ENCODE measurements at places on chromosomes 6 and 20. TPM values are rescaled to one million over a fixed set of nuclear protein-coding genes. Genes with fewer than 3 reads are reported as not detected.

CENPW gene
- total RNA-seq = not detected

SRSF12 gene
- total RNA-seq = under 0.01 TPM

HRH3 gene
- not detected for total RNA-seq

SNAP25 gene
- total RNA-seq = 0.22 TPM

EYS gene
- total RNA-seq = 4.5 TPM

- H3K36me3 ChIP-seq = peaks cover 8% of the 10 kb centered on the region
- no peaks in the 10 kb centered on the region for H3K27me3 ChIP-seq
- H3K27ac ChIP-seq = peak overlapping the region; percentile 99
- H3K4me3 ChIP-seq = no peak overlapping the region
- DNase-seq = no peak
Measured at GRCh38 chr6:36592221-36592655, 1.9 kb upstream of the SRSF3 start.

GRCh38 chr20:7003598-7003997 is 236.1 kb downstream of the BMP2 start:
- no peaks in the 10 kb centered on the region for H3K4me1 ChIP-seq
- H3K4me3 ChIP-seq = no peak overlapping the region
- no peak for DNase-seq
- no peaks in the 10 kb centered on the region for H3K36me3 ChIP-seq
- no peak overlapping the region for H3K27ac ChIP-seq
- no peaks in the 10 kb centered on the region for H3K27me3 ChIP-seq

- DNase-seq = no peak
- H3K4me1 ChIP-seq = no peaks in the 10 kb centered on the region
- no peaks in the 10 kb centered on the region for H3K36me3 ChIP-seq
- H3K4me3 ChIP-seq = peak within 1 kb of the TSS; percentile 20
Measured at GRCh38 chr20:19212469-19212815, at the start of gene SLC24A3. SLC24A3 (plus strand) TSS chr20:19212642.

DNA sequence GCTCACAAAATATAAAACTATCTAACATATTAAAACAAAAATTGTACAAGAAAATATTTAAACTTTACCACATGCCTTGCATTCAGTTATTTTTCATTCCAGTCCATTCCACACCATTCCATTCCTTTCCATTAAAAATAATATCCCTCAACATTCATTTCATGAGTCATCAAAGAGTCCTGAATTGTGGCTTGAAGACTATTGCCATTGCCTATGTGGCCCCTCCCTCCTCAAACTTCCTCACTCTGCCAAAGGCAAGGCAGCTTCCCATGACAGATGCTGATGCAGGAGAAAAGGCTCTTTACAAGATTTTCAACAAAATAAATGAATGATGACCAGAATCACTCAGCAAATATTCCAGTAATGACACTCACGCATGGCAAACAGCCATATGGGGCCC is 31.7 kb downstream of the IL20RA start:
- no peak overlapping the region for H3K4me3 ChIP-seq
- H3K4me1 ChIP-seq = no peaks in the 10 kb centered on the region
- peaks cover 7% of the 10 kb centered on the region for H3K27me3 ChIP-seq
- no peaks in the 10 kb centered on the region for H3K36me3 ChIP-seq

DNA sequence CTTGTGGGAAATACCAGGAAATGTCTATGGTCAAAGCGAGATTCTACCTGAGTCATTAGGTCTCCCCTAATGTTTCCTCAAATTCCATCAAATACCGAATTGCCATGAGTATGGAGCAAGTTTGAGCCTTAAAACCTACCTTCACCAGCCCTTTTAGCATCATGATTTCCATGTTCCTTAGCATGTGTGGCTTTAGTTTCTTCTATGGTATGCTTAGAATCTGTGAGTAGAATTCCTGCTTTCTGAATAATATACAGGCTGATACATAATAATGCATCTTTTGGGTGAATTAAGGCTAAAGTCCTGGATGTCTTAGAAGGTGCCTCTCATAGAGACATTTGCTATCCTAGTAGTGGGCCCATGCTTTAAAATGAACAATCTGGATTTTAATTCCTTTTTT is 32.0 kb downstream of the TSPYL4 start:
- H3K4me1 ChIP-seq = no peaks in the 10 kb centered on the region
- peaks cover 9% of the 10 kb centered on the region for H3K36me3 ChIP-seq
- no peak overlapping the region for H3K27ac ChIP-seq

GRCh38 chr20:53907968-53908751 is 162.2 kb downstream of the BCAS1 start:
- no peak overlapping the region for H3K4me3 ChIP-seq
- H3K4me1 ChIP-seq = no peaks in the 10 kb centered on the region
- no peaks in the 10 kb centered on the region for H3K27me3 ChIP-seq
- H3K36me3 ChIP-seq = no peaks in the 10 kb centered on the region

DNA sequence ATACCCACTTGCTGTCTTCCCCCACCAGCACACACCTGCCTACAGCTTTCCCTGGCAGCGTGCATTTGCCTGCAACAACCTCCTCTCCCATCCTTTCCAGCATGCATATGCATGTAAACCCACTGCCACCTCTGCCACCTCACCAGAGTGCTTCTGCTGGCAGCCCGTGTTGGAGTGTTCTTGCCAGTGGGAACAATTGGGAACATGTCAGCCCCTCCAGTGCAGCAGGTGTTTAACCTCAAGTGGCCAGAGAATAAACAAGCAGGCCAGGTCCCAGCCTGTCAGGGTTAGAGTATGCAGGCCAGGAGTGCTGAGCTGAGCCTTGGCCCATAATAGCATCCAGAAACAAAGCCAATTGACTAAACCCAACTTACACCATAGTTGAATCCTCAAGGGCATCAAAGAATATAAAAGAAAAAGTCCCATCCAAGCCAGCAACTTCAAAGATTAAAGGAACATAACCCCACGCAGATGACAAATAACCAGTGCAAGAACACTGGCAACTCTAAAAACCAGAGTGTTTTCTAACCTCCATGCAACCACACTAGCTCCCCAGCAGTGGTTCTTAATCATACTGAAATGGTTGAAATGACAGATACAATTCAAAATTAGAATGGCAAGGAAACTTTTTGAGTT is 1212.1 kb upstream of the CITED2 start:
- no peak overlapping the region for H3K27ac ChIP-seq
- H3K4me1 ChIP-seq = no peaks in the 10 kb centered on the region
- H3K36me3 ChIP-seq = no peaks in the 10 kb centered on the region
- no peak overlapping the region for H3K4me3 ChIP-seq
- no peak for DNase-seq

DNA sequence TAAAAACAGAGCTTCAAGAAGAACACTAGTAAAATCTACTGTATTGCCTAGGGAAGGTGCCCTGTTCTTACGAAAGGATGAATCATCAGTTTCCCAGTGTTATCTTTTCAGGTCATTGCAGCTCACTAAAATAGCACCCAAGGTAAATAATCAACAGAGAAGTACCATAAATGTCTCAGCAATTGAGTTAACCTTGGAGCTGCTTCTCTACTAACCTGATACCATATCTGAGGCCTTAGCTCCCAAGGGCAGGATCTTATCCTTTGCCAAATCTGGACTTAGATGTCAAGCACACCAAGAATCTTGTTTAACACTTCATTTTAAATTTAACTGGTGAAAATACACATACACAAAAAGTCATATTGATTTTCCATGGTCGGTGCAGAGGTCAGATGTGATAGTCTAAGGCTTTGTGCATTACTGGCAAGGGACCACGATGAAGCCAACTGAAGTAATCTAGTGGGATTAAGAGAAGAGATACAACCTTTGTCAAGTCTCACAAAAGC is 81.5 kb downstream of the EDN1 start:
- H3K4me3 ChIP-seq = no peak overlapping the region
- H3K27ac ChIP-seq = no peak overlapping the region
- H3K4me1 ChIP-seq = no peaks in the 10 kb centered on the region
- no peaks in the 10 kb centered on the region for H3K27me3 ChIP-seq
- DNase-seq = no peak

GRCh38 chr20:58424218-58424969 is 35.4 kb downstream of the VAPB start:
- DNase-seq = no peak
- H3K4me1 ChIP-seq = peaks cover 8% of the 10 kb centered on the region
- H3K36me3 ChIP-seq = no peaks in the 10 kb centered on the region
- no peak overlapping the region for H3K4me3 ChIP-seq

- no peak overlapping the region for H3K4me3 ChIP-seq
- DNase-seq = no peak
- H3K36me3 ChIP-seq = no peaks in the 10 kb centered on the region
- no peaks in the 10 kb centered on the region for H3K4me1 ChIP-seq
Measured at GRCh38 chr6:18501663-18502013, 114.5 kb downstream of the RNF144B start.

DNA sequence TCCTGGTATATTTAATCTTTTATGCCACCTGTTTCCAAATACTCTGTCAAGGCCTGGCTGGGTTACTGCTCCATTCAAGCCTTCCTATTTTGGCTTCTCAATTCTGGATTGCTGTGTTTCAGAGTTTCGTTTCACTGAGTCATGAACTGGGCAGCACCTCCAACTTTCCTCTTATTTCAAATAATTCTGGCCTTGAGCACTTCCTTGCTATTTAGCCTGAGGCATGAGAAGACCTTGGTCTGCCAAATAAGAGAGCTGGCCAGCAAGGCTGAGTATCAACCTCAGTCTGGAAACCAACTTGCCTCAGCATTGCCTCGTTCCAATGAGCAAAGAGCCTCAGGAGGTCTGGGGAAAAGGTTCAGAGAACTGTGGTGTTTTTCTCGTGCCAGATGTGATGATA is 66.6 kb downstream of the TNFAIP3 start:
- H3K36me3 ChIP-seq = no peaks in the 10 kb centered on the region
- H3K4me1 ChIP-seq = peaks cover under 1% of the 10 kb centered on the region
- no peak for DNase-seq
- no peak overlapping the region for H3K4me3 ChIP-seq
- no peaks in the 10 kb centered on the region for H3K27me3 ChIP-seq

DNA sequence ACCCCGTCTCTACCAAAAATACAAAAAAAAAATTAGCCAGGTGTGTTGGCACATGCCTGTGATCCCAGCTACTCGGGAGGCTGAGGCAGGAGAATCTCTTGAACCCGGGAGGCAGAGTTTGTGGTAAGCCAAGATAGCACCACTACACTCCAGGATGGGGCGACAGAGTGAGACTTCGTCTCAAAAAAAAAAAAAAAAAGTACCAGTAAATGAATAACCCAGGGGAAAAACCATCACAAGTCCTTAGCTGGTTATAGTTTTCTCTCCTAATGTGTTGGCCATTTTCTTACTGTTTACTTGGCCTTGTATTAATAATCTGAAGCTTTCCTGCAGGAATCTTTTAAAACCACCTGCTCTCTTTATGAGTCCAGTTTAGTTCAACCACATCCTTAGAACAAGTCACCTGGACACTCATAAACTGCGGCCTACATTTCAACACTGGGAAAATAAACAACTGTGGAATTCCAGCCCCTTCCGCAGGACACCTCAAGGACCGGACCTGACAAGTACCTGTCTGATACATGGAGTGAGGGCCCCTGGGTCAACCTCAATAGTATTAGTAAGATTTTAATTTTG is 102.6 kb downstream of the ATP9A start:
- DNase-seq = no peak
- no peaks in the 10 kb centered on the region for H3K27me3 ChIP-seq
- H3K4me1 ChIP-seq = no peaks in the 10 kb centered on the region
- no peak overlapping the region for H3K4me3 ChIP-seq

GRCh38 chr6:111685526-111685925 is 79.8 kb upstream of the TRAF3IP2 start:
- peaks cover 27% of the 10 kb centered on the region for H3K4me1 ChIP-seq
- no peaks in the 10 kb centered on the region for H3K36me3 ChIP-seq
- peak overlapping the region; percentile 60 for H3K27ac ChIP-seq
- H3K4me3 ChIP-seq = no peak overlapping the region
- no peaks in the 10 kb centered on the region for H3K27me3 ChIP-seq

GRCh38 chr20:59047938-59048680 is 5.5 kb upstream of the PRELID3B start:
- H3K4me3 ChIP-seq = no peak overlapping the region
- no peaks in the 10 kb centered on the region for H3K36me3 ChIP-seq
- no peak overlapping the region for H3K27ac ChIP-seq

- H3K27ac ChIP-seq = no peak overlapping the region
- H3K4me1 ChIP-seq = no peaks in the 10 kb centered on the region
- H3K36me3 ChIP-seq = no peaks in the 10 kb centered on the region
Measured at GRCh38 chr6:26307850-26308249, 57.1 kb upstream of the BTN3A2 start.

DNA sequence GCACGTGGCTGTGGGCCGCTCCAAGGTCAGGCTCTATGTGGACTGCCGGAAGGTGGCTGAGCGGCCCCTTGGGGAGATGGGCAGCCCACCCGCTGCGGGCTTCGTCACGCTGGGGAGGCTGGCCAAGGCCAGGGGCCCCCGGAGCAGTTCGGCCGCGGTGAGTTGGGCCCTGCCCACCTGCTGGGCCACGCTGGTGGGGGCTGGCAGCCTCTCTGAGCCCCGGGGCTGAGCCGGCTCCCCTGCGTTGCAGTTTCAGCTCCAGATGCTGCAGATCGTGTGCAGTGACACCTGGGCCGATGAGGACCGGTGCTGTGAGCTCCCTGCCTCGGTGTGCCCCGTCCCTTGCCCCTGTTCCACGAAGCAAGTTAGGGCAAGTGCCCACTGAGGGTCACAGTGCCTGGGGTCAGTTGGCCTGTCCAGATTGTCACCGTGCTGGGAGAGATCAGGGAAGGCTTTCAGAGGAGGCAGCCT is 27.1 kb downstream of the COL20A1 start:
- H3K27me3 ChIP-seq = peaks cover 27% of the 10 kb centered on the region
- no peak overlapping the region for H3K27ac ChIP-seq
- H3K36me3 ChIP-seq = no peaks in the 10 kb centered on the region
- no peak for DNase-seq
- H3K4me3 ChIP-seq = no peak overlapping the region
- no peaks in the 10 kb centered on the region for H3K4me1 ChIP-seq

DNA sequence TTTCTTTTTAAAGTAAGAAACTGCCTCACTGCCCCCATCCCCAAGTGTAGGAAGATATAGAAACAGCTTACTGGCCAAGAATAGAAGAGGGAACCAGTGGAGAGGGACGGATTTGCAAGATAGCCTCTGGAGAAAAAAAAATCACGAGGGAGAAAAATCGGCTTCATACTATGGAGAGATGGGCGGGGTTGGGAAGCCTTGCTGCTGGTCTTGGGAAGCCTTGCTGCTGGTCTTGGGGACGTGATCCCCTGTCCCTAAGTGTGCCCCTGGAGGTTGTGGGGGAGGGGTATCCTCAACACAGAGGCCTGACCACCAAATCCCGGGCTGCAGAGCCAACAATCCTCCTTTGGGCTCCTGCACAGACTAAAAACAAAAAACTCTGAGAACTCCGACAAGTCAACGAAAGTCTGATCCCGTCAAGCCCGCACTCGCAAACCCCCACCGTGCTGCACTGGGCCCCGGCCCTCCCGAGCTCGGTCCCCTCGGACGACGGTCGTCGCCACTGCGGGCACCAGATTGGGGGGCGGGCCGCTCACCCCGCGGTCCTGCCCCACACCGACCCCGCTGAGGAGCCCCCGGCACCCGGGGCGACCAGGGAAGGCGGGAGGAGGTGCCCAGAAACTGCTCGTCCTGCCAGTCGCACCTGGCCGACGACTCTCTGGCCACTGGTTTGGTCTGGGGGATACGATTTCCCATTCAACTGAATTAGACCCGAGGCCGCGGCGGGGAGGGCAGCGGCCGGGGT is 750 bp downstream of the MAP7 start:
- peak overlapping the region; percentile 0 for H3K27ac ChIP-seq
- DNase-seq = no peak
- H3K4me3 ChIP-seq = peak overlapping the region; percentile 58
- no peaks in the 10 kb centered on the region for H3K27me3 ChIP-seq

GRCh38 chr6:30840935-30841643 is 43.2 kb upstream of the DDR1 start:
- no peak overlapping the region for H3K27ac ChIP-seq
- H3K4me3 ChIP-seq = no peak overlapping the region
- no peak for DNase-seq
- no peaks in the 10 kb centered on the region for H3K4me1 ChIP-seq

- no peaks in the 10 kb centered on the region for H3K4me1 ChIP-seq
- peaks cover 10% of the 10 kb centered on the region for H3K36me3 ChIP-seq
- no peak for DNase-seq
Measured at GRCh38 chr6:152380351-152380767, 256.8 kb downstream of the SYNE1 start.

Measured in tibial nerve (tissue), 4 donors.